Stimulated activated CD4-positive, alpha-beta T cell treated with anti-CD3 and anti-CD28 coated beads, Interleukin-1b, Interleukin-23, amount 100 ng/mL, for 1 hour (primary cell): ENCODE measurements at places on chromosomes 7 and 10.

DNA sequence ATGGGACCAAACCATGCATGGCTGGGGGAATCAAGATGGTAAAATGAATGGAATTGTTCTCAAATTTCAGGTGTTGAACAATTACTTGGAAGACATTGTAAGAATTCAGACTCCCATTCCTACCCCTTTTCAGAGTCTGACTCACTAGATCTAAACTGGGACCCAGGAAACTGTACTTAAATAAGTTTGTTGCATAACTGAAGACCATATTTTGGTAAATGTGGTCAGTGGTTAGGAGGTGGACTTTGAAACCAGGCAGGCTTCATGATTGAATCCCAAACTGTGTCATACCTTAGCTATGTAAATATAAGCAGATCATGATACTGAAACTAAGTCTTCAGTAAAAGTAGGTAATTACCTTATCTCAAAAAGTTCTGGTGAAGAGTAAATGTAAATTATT lies 41.7 kb downstream of the ZWINT start:
- no peak for DNase-seq

GRCh38 chr7:13948019-13948801 lies 41.3 kb downstream of the ETV1 start:
- no peak for DNase-seq

DNA sequence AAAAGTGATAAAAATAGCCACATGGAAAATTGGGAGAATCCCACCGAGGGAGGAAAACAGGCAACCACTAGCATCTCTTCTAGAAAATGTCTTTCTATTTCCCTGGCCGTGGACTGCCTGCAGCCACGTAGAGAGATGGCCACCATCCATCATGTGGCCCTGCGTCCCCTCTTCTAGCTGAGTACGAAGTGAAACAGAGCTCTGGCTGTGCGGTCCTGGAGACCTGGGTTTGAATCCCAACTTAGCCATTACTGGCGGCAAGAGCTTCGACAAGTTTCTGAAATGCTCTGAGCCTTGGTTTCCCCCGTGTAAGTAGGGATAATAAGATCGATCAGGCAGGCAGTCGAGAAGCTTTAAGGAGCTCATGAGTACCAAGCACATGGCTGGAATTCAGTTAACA lies 32.9 kb downstream of the ZCCHC24 start:
- DNase-seq = no peak

DNA sequence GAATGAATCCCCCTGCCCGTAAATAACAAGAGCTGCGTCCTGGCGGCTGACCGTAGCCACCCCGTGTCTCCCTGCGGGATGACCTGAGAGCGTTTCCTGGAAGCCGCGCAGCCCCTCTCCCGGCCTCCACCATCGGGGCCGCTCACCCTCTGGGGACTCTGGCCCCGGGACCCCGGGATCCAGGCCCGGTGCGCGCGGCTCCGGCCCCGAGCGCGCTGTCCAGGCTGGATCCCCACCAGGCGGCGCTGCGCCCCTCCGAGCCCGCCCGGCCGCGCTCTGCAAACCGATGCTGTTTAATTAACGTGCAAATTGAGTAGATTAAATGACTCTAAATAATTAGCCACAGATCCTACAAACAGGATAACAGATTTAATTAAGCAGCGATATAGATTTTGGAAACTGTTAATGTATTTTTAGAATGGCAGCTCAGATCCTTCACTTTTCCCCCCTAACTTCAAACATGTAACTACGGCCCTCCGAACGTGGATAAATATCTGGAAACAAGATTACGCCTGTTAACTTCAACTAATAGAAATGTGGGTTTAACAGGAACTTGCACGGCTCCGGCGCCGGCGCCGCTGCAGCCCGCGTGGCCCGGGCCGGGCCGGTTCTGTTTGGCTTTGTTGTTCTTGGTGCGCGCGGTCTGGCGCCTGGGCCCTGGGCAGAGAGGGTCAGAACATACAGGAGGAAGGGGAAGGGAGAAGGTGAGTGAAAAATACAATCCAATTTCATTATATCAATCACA lies 7.1 kb upstream of the UNCX start:
- DNase-seq = no peak

- no peak for DNase-seq
These were observed 217.2 kb upstream of the MKLN1 start for GRCh38 chr7:131110297-131111080.

GRCh38 chr10:62426086-62426485 lies 51.9 kb downstream of the ZNF365 start:
- no peak for DNase-seq

DNA sequence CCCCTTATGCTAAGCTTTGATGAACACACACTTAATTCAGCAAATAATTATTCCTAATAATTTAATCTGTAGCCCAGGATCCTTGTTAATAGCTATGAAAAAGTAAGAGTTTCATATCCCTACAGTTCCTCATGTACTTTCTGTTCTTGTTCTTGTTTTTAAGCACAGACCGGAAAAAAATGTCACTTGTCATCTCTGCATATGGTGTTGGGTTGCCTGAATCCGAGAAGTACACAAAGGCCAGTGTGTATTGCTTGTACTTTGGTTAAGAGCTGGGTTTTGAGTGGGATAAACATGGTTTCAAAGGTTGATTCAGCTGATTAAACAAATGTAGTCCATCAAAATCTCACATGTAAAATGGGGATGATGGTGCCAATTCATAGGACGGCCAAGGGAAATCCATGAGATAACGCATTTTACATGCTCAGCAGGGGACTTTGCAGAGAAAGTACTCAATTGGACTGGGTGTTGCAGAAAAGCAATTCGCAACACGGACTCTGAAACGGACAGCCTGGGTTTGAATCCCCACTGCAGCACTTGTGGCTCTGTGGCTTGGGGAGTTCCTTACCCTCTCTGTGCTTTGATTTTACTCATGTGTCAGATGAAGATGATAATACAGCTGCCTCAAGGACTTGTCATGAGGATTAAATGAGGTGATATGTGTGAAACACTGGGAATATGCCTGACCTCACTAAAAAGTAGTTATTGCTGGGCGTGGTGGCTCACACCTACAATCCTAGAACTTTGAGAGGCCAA lies 71.7 kb downstream of the MAP3K8 start:
- DNase-seq = no peak

DNA sequence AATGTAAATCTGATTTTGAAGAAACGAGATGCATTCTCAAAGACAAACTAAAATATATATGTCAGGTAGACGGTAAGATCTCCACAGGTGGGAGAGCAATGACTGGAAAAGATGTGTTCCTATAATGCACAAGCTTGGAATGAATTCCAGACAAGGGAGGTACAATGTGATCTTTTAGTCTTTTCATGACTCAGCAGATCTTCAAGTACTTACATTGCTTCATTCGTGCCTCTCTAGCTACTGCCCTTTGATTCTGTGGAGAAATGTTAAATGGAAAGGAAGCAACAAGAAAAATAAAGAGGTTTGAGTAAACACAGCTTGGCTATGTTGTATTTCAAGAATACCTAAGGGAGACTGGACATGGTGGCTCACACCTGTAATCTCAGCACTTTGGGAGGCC lies 106.6 kb downstream of the GAD2 start:
- no peak for DNase-seq

- no peak for DNase-seq
These were observed 23.8 kb upstream of the SLF2 start for GRCh38 chr10:100888957-100889356.

- DNase-seq = no peak
These were observed 125.6 kb upstream of the FAM20C start for GRCh38 chr7:66741-67140.

GRCh38 chr7:155808549-155809331 lies 3.5 kb downstream of the SHH start:
- DNase-seq = no peak

DNA sequence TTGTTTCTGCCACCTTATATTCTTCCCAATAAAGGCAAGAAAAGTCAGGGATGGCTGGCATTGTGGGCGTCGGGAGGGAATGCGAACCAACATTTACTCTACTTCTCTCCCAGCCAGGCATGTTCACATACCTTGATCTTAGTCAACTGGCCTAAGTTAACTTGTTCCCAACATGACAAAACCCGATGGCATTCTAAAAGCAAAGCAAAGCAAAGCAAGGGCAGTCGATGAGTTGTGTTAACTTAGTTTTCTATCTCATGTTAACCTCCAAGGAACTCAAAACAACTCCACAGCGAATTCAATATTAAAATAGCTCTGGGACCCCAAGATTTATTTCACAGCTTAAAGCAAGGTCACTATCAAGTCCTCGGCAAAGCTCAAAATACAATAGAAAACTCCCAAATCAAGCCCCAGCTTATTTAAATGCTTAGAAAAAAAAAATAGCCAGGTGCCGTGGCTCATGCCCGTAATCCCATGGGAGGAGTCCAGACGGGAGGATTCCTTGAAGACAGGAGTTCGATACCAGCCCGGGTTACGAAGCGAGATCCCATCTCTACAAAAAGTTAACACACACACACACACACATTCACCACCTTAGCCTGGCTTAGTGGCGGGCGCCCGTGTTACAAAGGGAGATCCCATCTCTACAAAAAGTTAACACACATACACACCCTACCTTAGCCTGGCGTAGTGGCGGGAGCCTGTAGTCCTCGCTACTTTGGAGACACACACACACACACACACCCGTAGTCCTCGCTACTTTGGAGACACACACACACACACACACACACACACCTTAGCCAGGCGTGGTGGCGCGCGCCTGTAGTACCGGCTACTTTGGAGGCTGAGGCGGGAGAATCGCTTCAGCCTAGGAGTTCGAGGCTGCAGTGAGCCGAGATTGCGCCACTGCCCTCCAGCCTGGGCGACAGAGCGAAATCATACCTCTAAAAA lies 901 bp upstream of the CCNY start:
- no peak for DNase-seq

GRCh38 chr7:45050198-45050597 lies 38.6 kb downstream of the NACAD start:
- no peak for DNase-seq

DNA sequence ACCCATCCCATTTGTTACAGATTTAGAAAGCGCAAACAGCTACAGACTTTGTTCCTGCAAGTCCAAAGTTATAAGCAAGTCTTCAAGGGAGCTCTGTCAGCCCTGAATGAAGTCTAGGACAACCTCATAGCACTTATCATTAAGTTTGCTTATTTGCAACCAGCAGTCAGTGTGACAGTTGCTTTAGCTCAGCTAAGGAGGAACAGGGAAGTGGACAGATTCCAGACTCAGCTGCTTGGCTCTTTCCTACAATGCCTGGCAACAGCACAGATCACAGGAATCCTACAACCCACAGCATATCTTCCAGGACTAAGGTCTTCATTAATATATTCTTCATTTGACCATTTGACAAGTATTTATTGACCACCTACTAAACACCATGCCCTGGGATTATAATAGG lies 17.4 kb upstream of the KIF5B start:
- no peak for DNase-seq

GRCh38 chr7:157678501-157678900 lies 341.7 kb downstream of the DNAJB6 start:
- no peak for DNase-seq

DNA sequence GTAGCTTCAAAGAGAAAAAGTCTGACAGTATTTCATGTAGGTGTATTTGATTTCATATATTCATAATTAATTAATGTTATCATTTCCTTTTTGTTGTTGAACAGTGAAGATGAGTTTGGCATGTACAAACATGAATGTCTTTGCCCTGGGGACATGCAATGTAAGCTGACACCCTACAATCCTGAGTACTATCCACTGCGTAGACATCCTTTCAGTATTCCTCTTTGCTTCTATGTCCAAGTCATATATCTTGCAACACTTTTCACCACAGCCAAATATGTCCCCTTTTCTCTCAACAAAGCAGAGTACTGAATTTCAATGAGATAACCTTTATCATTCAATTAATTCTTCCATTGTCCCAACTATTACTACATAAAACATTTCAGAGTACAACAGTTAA lies 93.6 kb downstream of the GPR37 start:
- no peak for DNase-seq

DNA sequence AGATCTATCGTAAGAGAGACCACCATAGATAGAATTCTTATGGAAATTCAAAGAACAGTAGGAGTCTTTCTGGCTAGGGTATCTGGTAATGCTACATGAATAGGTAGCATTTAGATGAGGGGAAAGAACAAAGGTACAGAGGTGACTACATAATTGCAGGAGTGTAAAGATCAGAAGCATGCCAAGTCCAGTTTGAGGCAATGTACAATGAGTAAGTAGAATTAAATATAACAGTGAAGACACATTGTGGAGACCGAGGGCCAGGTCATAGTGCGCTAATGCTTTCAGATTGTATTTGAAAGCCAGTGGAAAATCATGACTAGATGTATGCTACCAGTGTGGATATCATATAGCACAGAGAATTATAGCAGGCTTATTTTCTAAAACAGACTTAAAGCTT lies 1611.6 kb upstream of the LRRTM3 start:
- no peak for DNase-seq

DNA sequence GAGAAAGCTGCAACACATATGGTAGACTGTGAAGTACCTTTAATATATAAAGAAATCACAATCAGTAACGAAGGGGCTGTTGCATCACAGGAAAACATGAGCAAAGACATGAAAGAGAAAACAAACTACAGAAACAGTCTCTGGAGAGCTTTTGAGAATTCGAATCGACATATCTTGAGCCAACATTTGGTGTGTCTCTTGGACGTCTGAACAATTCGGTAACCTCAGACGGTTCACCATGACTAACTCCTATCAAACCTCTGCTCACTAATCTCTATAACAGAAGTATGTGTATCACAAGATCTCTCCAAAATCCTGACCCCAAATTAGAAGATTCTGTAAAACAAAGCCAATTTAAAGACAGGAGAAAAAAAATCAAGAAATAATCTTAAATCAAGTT lies 262.0 kb upstream of the YAE1 start:
- DNase-seq = no peak

- no peak for DNase-seq
These were observed 20.9 kb upstream of the PHYHIPL start for GRCh38 chr10:59155556-59155955.

- DNase-seq = no peak
These were observed 249.3 kb downstream of the DIP2C start for GRCh38 chr10:440127-440526.

DNA sequence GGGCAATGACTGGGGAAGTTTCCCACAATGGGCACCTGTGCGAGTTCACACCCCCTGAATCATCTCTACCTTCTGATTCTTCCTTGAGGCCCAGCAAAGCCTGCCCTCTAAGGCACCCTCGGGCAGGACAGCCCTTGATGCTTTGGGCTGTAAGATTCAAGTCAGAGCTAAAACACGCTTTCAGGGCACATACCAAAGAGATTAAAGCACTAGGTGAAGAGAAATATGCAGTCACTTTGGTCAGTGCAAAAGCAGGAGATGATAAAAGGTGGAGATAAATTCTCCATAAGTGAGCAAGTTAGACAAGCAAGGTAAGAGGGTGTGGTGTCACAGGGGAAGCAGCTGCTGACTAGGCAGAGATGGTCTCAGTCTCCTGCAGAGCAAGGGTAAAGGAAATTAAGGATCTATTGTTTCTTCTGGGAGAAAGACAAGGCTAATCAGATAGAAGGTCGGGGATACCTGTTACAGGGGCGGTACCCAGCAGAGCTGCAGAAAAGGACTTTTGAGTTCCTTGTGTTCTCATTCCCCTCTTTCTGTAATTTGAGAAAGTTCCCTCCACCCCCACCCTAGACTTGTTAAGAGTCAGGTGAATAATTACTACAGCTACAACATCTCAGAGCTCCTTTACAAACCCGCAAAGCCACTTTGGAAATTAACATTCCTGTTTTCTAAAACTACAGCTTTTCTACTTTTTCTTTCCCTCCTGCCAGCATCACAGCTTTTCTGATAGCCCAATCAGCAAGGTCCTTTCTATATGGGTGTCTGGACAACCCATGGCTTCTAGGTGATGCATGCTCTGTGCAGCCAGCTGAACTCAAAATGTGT lies 26.4 kb downstream of the PDLIM1 start:
- no peak for DNase-seq

- DNase-seq = no peak
These were observed 3.4 kb downstream of the CALHM2 start for GRCh38 chr10:103448746-103449145.

GRCh38 chr7:111987115-111987826 lies 218.9 kb downstream of the DOCK4 start:
- DNase-seq = no peak
